ENCODE measurements at places on chromosomes 2 and 18.

DNA sequence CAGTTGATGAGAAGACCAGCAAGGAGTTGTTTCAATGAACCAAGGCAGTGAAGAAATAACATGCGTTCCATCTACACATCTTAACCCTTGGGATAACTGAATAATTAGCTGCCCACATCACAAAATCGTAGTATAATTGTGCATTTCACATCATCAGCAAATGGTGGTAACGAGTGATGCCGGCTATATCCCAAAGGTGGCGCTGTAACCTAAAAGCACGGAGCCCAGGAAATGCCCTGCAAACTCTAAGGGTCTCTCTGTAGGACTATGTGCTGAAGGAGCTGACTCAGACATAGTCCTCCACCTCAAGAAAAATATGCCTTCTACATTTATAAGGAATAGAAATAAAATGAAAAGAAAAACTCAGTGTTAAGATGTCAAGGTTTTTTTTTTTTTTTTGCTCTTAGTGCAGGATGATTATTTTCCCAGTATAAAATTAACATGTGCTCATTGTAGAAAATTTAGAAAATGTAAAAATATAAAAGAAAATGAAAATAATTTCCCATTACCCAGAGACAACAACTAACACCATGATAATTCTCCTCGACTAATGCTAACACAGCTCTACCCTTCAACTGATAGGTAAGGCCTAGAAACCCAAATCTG lies 23.1 kb upstream of the DSG3 start:
- no peak for DNase-seq

DNA sequence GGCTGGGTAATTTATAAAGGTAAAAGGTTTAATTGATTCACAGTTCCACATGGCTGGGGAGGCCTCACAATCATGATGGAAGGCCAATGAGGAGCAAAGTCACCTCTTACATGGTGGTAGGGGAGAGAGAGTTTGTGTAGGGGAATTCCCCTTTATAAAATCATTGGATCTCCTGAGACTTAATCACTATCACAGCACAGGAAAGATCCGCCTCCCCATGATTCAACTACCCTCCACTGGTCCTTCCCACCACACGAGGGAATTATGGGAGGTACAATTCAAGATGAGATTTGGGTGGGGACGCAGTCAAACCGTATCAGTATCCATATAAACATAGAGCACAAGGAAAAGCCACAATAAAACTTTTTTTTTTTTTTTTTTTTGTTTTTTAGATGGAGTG lies 172.6 kb upstream of the PIEZO2 start:
- DNase-seq, result no peak

DNA sequence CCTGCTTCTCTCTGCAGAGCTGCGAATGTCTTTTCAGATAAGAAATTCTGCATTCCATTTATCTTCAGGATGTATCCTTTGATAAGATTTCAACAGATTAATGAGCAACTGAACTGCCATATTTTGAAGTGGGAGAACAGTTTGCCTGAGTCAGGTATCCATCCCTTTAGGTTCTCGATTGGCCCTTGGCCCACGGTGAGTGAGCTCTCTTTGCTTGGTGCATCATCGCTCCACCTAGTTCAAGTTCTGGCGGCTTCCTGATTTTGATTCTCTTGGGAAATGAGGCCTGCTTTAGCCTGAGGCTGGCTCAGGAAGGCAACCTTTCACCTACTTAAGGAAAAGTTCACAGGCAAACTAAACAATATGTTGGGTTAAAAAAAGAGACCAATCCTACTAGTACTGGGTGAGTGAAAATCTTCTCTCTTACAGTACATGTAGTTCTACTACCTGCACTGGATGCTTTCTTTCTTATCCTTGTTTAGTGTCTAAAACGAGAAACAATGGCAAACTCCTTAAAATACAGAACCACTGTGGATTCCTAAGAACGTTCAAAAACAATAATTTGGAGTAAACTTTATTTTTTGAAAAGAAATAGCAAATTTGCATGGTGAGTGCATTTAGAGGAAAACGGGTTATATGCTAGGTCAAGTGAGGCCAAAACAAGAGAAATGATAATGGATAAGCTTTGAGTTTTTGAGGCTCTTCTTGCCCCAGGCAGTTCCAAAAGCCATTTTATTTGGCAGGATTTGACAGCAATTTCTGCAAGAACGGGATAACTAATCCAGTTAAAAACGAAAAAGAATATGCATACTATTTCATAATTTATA lies 837 bp upstream of the ACSL3 start:
- DNase-seq, result no peak

DNA sequence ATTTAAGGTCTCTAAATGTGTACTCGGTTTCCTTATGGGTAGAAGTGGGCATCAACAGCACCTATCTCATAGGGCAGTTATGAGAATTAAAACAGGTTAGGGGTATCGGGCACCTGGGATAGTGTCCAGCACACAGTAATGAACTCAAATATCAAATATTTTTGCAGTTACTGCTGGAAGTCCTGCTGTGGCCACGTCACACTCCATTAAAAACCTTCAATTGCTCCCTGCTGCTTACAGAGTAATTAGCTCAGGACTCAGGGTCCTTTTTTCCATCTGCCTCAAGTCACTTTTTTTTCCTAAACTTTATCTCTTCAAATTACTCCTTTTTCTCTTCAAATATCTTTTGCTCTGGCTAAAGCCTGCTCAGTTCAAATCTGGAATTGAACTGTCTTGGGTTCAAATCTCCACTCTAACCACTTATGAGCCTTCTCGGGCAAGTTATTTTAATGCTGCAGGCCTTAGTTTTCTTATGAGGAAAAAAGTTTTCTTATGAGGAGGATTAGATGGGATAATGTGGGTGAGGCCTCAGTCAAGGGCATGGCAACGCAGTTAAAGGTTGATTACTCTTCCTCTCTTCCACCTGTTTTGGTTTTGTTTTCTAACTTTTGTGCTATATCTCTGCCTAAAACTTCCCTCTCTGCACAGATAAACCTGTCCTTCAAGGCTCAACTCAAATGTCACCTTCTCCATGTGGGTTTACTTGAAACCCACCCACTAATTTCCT lies 36.6 kb downstream of the SPRED2 start:
- DNase-seq, result no peak

- no peak for DNase-seq
Observed at GRCh38 chr18:46546111-46546640, 110.8 kb downstream of the LOXHD1 start.

DNA sequence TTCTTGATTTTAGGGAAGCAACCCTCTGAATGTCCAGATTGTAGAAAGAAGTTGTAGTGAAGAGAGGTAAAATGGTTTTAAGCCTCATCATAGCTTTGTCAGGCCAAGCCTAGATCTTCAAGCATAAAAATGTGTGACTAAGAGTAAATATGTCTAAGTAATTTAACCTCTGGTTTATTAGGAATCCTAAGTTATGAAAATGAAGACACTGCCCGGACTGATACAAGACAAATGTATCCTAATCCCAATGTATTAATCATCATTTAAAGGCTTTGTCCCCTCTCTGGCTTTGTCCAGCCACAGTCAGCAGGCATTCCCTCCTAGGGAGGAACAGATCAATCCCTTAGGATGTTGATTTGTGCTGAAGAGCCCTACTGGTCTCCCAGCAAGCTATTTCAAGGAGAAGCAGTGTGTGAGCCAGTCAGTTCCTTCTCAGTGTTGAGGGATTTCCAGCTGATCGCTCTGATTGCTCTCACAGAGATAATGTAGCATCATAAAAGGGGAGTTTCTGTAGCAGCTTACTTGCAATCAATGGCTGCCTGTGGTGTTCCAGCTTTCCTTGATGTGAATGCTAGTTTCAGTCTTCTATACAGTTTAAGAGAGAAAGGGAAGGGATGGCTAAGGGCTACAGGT lies 796.1 kb downstream of the EPHA4 start:
- no peak for DNase-seq

GRCh38 chr2:78585871-78586270 lies 439.6 kb upstream of the REG3G start:
- no peak for DNase-seq

DNA sequence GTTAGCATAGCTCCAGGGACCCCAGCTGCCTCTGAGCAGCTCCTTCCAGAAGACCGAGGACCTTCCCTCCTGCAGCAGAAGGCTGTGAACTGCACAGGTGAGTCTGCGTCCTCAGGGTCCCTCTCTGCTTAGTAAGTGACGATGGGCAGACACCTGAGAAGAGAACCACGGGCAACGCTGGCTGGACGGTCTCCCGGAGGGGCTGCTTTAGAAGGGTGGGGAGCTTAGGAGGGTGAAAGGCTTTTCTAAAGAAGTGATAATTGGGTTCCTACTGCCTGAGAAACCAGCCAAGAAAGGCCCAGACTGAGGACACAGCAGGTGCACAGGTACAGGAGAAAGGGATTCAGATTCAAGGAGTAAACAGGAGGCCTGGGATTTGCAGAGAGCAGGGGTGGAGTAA lies 276.6 kb upstream of the PXDN start:
- no peak for DNase-seq

GRCh38 chr2:49933711-49934110 lies 779.4 kb upstream of the FSHR start:
- DNase-seq, result no peak

DNA sequence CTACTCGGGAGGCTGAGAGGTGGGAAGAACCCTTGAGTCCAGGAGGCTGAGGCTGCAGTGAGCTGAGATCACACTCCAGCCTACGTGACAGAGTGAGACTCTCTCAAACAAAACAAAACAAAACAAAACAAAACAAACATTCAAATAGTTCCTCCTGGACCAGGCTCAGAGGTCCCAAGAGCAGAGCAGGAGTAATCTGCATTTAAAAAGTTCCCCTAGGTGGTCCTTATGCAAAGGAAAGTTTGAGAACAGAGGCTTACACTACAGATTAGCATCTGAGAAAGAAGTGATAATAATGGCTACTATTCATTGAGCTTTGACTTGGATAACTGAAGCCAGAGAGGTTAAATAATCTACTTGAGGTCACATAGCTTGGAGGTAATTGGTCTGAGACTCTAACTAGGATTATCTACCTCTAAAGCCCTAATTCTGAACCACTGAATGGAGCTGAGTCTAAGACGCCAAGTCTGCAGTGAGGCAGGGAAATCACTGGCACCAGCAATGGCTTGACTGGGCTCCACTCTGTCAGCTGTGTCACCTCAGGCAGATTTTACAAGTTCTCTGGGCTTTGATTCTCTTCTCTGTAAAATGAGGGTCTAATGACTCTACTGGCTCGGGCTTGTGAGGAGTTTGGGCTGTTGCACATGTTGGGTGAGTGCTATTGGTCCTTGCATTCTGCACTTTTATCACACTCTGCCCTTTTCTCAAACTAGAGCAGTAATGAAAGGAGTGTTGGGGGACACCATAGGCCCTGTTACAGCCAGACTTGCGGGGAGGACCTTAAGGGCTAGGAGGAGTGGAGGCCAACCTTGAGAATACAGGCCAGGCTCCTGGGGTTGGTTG lies 29.2 kb upstream of the DLX2 start:
- DNase-seq, result no peak

- no peak for DNase-seq
Observed at GRCh38 chr18:2982452-2983269, 30.3 kb downstream of the LPIN2 start.

DNA sequence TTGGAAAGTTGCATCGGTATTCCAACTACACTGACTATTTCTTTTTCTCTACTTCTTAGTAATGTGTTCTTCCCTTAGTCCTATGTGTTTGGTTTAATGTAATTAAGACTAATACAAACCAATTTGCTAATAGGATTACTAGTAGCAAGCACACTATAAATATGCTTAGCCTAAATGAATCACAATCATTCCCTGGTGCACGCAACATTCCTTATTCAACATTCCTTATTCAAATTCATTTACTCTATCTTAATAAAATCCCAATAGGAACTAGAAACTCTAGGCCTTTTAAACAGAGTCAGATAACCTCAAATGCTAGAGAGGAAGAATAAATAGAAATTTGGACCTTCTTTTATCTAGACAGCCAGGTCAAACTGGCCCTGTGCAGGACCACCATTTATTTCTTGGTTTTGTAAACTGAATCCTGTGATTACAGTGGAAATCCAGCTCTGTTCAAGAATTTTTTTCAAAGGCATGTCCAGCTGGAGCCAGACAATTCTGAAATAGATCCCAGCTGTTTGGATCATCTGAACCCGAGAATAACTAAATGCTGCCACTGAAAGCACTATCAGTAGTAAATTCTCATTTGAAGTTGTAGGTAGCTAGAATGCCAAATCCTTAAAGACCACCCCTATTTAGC lies 103.1 kb downstream of the PPP1R1C start:
- DNase-seq, result no peak

- no peak for DNase-seq
Observed at GRCh38 chr2:7111626-7112025, 194.4 kb downstream of the RNF144A start.

DNA sequence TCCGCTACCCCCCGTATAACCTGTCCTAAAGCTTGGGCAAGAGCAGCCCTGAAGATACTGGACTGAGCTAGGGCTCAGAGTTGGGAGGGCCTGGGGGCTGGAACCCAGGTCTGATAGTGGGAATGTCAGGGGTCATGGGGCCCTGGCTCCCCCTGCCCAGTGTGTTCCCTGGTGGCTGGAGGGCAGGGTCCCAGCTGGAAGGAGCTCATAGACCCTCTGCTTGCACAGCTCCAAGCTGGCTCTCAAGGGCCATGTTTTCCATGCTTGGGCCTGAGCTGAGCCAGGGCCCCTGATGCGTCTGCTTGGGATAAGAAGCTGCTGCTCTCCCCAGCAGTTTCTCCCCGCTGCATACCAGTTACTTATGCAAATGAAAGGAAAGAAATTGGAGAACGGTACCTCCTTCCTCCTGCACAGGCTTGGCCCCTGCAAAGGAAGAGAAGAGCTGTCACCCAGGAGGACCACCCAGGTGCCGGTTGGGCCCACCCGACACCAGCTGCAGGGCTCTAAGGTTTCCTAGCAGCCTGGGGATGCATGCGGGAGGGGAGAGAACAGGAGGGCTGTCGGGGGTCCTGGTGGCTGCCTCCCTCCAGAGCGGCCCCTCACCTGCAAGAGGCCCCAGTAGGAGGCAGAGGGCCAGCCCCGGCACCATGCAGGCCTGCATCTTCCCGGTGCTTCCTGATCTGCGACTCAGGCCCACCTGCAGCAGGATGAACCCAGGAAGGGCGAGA lies 628 bp downstream of the OTOS start:
- no peak for DNase-seq

- DNase-seq, result no peak
Observed at GRCh38 chr18:49016648-49017539, 66.1 kb upstream of the SMAD7 start.

GRCh38 chr2:190535121-190535439 lies 558 bp upstream of the NEMP2 start:
- DNase-seq, result no peak

- DNase-seq, result no peak
Observed at GRCh38 chr18:35376393-35376741, 770 bp downstream of the ZNF396 start.

DNA sequence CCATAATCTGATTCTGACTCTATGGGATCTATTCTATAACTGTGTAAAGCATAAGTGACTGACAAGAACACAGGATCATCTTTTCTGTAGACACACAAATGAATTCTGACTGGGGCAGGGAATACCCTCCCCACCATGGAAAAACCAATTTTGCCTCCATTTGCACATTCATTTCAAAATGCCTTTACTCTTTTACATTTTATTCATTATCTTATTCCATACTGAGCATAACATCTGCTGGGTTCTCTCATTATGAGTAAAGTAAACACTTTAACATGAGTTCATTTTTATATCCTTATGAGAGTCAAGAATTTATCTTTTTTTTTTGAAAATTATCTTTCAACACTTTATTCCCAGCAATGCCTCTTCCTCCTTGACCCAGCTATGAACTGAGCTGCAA lies 163.5 kb downstream of the RNF152 start:
- DNase-seq, result no peak

GRCh38 chr2:106851087-106851874 lies 34.7 kb downstream of the ST6GAL2 start:
- DNase-seq, result no peak

All from stimulated activated CD8-positive, alpha-beta memory T cell treated with anti-CD3 and anti-CD28 coated beads, Interleukin-2, amount 100 ng/mL, for 1 hour (primary cell).